ENCODE measurements at places on chromosomes 3 and 15.

DNA sequence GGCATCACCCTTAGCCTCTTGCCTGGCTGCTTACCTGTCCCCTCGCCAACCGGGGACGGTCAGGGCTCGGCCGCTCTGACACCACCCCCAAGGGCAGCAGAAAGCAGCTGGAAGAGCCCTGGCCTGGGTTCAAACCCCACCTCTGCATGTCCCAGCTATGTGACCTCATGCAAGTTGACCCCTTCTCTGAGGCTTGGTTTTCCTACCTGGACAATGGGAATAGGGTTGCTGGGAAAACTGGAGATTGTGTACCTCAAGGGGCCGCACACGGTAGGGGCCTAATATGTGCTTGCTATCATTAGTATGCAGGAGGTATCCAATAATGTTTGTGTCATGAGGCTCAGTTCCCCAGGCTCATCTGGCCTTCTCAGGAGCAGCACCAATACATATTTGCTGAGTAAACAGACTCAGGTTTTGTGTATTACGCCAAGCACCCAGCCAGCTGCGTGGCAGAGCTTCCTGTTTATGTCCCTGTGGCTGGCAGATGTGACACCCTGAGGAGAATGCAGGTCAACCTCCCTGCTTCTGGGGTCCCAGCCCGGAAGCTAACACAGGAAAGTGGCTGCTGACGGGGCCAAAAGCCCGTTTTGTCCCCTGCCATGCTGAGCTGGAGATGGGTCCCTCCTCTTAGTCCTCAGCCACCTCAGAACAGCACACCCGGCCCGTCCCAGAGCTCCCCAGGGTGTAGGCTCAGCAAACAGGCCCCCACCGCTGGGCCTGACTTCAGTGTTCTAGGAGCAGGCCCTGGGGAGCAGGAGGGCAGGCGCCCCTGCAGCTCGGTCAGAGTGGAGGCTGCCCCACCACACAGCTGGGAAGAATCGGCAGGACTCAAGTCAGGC is 29.7 kb downstream of the PLXND1 start:
- no peak for DNase-seq

- no peak for DNase-seq
Measured at GRCh38 chr3:43747641-43748040, 56.9 kb downstream of the ABHD5 start.

- no peak for DNase-seq
Measured at GRCh38 chr15:74333093-74333492, 34.4 kb downstream of the CYP11A1 start.

- no peak for DNase-seq
Measured at GRCh38 chr15:73744293-73744692, 8.9 kb downstream of the INSYN1 start.

DNA sequence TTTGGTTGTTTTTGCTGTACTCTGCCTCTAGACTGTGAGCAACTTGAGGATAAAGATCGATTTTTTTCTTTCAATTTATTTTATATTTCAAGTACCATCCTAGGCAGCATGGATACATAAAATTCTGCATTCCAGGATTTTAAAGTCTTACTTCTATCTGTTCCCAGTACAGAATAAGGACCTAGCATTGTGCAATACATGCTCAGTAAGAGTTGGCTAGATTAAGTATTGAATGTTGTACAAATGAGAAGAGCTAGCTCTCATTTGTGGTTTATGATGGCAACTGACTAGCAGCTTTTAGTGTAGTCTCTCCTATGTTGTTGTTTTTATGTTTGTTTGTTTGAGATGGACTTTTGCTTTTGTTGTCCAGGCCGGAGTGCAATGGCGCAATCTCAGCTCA is 222.7 kb downstream of the TP63 start:
- no peak for DNase-seq

DNA sequence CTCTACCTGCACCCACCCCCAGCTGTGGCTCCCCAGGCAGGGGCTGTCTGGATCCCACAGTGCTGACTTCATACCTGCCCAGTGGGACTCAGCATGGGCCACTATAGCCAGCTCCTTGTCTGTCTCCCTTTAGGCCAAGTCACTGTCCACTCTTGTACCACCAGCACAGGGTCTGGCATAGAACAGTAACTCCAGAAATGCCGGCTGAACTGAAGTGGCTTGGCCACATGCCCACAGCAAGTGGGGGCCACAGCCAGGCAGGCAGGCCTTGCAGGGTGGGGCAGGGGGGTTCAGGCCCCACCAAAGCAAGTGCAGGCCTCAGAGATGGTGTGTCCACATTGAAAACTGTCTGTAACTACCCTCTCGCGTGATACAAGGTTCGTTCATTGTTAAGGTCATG is 252.6 kb upstream of the LYSMD4 start:
- DNase-seq, result no peak

DNA sequence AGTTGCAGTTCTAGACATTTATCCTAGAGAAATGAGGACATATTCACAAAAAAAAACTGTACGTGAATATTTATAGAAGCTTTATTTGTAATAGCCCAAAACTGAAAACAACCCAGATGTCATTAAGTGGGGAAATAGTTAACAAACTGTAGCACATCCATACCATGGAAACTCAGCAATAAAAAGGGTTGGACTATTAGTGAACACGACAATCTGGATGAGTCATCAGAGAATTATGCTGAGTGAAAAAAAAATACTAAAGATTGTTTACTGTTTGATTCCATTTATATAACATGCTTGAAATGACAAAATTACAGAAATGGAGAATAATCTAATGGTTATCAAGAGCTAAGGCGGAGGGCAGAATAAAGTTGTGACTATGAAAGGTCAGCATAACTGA is 59.5 kb downstream of the CPA3 start:
- no peak for DNase-seq

DNA sequence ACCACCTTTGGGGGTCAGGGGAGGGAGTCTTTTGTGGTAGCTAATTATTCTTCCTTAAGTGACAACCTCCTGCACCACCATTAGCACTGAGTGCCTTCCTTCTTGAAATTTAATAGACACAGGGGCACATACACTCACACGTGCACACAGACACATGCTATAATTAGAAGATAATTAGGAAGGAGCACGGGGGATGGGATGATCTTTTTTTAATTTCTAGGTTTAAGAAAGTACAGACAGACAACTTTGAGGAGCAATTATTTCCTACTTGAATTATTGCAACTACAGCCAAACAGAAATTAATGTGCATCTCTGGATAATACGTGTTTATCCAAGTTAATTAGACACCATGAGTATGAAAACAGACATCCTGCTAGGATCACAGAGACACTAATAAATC is 44.8 kb upstream of the GUCA1C start:
- no peak for DNase-seq

GRCh38 chr3:12882336-12883310 is 41.3 kb upstream of the RPL32 start:
- no peak for DNase-seq

DNA sequence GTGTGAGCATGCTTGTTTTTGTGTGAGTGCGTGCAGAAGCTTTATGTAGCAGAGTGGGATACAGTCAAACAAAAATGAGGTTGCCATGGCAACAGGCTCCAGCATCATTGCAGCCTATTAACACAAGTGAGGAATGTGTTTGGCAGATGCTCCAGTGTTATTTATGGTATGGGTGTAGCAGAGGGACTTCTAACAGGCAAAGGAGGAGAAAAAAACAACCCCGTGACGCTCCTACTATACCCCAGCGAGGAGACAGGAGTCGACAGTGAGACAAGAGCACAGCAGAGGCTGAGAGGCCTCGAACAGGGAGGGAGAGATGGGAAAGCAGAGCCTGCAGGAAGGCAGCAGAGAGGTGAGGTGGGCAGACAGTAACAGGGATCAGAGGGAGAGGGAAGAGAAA is 4.9 kb downstream of the ADCY5 start:
- DNase-seq, result peak; percentile 1

GRCh38 chr15:96553006-96553405 is 222.5 kb downstream of the NR2F2 start:
- no peak for DNase-seq

DNA sequence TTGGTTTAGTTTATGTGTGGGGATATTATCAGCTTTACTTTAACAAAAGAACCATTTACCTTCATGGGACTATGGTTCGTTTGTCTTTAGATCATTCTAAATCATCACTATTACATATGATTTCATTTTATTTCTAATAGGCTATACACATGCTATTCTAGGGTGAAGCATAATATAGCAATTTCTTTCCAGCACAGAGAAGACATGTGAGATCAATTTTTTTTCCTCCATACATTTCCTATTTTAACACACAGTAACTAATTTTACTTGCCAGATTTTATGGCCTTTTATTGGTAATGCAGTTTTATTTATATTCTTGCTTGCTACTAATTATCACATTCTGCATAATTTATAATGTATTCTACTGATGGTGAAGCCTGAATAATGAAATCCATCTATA is 287.1 kb downstream of the ROBO1 start:
- no peak for DNase-seq

- no peak for DNase-seq
Measured at GRCh38 chr15:72800833-72801481, 17.4 kb upstream of the ADPGK start.

- no peak for DNase-seq
Measured at GRCh38 chr3:43024181-43024885, 45.2 kb downstream of the GASK1A start.

DNA sequence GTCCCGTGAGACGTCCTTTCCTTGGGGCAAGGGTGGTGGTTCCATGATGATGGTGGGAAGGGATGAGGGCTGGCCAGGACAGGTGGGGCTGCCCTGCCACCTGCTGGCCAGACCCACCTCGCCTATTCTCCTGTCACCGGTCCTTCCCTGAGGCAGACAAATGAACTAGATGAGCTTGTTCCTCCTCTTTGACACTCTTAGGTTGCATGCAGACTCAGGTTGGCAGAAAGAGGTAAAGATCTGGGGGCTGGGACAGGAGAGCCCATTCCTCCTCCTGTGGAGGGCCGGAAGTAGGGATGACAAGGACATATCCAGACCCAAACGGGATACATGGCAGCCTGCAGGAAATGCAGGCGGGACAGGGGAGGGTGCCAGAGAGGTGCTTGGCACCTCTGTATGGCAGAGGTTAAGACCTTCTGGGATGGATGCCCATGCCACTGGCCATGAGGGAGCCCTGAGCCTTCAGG is 38.6 kb downstream of the ACSBG1 start:
- DNase-seq, result no peak

GRCh38 chr15:62824111-62825015 is 218.2 kb upstream of the TPM1 start:
- no peak for DNase-seq

- no peak for DNase-seq
Measured at GRCh38 chr3:172511783-172512762, 11.2 kb downstream of the TNFSF10 start.

GRCh38 chr15:44711743-44712345 is 527 bp downstream of the B2M start:
- DNase-seq, result no peak

DNA sequence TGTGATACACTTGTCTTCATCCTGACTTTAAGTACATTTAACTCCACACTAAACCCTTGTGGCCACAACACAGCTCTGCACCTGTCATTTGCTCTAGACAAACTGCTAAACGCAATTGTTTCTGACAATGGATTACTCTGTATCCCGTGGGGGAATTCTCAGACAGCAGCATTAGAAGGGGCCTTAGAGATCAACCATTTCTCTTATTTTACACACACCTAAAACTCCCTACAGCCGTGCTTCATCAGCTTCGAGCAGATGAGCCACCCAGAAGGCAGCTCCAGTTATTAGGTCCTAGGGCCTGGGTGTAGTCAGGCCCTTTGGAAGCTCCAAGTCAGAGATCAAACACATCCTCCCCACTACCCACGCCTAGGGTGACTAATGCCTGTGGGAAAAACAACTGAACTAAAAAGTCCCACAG is 1.3 kb upstream of the IL12A start:
- no peak for DNase-seq

DNA sequence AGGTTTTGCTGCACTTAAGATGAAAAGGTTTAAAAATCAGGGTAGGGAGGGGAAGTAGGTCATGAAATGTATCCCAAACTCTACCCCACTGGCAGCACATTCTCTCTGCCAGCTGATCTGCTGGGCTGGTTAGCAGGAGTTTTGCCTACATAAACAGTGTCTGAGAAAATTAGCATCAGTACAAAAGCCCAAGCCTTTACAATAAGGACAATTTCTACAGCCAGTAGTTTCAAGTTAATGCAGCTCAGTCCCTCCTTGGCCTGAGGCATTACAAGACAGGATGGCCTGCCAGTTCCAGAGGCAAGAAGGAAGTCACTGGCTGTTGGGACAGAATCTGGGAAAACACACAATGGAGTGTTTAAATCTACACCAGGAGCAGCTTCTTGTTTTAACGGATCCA is 32.8 kb downstream of the NCEH1 start:
- no peak for DNase-seq

DNA sequence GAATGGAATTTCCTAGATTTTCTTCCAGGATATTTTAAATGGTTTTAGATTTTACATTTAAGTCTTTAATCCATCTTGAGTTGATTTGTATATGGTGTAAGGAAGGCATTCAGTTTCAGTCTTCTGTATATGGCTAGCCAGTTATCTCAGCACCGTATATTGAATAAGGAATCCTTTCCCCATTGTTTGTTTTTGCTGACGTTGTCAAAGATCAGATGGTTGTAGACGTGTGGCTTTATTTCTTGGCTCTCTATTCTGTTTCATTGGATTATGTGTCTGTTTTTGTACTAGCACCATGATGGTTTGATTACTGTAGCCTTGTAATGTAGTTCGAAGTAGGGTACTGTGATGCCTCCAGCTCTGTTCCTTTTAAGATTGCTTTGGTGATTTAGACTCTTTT is 325.7 kb upstream of the EPHA6 start:
- DNase-seq, result no peak

GRCh38 chr3:135240426-135240825 is 445.4 kb downstream of the EPHB1 start:
- no peak for DNase-seq

DNA sequence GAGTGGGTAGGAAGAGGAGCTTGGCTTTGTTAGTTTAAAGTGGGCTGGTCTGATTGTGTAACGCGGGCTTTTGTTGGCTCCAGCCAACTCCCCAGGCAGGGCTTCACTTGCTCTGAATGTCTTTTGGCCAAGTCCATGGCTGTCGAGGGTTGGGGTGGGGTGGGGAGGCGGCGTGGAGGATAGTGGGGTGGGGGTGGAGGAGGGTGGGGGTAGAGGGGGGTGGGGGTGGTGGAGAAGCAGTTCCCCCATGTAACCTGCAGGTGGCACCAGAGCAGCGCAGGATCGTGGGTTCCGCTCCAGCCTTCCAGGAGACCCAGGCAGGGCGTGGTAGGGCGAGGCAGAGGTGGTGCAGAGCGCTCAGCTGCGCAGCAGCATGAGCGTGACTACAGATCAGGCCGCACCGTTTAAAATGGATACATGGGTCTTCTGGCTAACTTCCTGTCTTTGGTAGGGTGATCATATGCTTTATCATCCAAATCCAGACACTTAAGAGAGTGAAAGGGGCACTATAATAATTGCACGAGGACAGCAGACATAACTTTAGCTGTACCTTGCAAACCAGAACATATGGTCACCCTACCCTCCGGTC is 28.3 kb downstream of the GOLGA6A start:
- DNase-seq, result peak; percentile 33
